ENCODE measurements at places on chromosomes 13 and 19. TPM values are rescaled to one million over a fixed set of nuclear protein-coding genes. Genes with fewer than 3 reads are reported as not detected.
A peak's percentile ranks its signal among the peaks of the same experiment; 100 is the strongest.

DNA sequence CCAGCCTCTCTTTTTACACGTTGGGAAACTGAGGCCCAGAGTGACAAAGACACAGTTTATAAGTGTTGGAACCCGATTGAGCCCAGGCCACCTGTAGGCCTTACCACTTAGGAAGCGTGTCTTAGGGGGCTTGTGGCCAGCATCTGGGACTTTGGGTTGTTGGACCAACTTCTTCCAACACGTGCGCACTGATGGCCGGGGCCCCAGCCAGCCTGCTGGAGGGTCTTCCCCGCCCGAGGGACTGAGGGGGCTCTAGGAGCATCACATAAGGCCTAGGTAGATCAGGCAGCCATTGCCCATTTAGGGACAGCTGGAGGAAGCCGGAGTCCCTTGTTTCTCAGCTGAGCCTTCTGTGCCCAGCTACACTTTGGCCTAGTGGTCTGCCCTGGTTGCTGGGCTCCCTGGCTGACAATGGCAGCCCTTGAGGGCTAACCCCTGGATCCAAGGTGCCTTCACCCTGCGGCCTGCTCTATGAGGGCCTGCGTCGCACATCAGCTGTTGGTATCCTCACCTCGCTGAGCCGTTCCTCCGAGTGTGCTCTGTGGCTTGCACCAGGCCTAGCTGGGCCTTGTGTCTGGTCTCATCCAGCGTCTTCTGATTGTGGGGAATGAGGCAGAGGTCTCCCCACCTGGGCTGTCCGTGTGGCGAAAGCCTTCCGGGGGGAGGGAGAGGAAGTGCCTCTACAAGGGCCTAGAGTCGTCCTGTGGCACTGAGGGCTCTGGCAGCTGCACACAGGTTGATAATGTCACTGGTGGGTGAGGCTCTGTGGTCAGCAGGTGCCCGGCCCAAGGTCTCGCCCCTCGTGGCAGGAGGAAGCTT, 1.2 kb downstream of the RAB11B start:
- no peak for DNase-seq
- H3K36me3 ChIP-seq = peaks cover 1% of the 10 kb centered on the region
- H3K27ac ChIP-seq = peak overlapping the region; percentile 95
- H3K27me3 ChIP-seq = no peaks in the 10 kb centered on the region

DNA sequence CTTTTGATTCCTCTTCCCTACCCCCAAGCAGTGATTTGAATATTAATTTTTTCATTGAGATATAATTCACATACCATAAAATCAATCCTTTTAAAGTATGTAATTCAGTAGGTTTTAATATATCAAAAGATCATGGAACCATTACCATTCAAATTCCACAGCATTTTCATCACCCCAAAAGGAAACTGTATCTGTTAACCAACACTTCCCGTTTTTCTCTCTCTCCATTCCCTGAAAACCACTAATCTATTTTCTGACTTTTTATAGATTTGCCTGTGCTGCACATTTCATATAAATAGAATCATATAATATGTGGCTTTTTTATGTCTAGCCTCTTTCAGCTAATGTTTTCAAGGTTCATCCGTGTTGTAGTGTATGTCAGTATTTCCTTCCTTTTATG, 107.1 kb downstream of the PAN3 start:
- H3K36me3 ChIP-seq = no peaks in the 10 kb centered on the region
- DNase-seq = no peak
- no peak overlapping the region for H3K27ac ChIP-seq
- no peaks in the 10 kb centered on the region for H3K27me3 ChIP-seq
- no peak overlapping the region for H3K4me3 ChIP-seq

DNA sequence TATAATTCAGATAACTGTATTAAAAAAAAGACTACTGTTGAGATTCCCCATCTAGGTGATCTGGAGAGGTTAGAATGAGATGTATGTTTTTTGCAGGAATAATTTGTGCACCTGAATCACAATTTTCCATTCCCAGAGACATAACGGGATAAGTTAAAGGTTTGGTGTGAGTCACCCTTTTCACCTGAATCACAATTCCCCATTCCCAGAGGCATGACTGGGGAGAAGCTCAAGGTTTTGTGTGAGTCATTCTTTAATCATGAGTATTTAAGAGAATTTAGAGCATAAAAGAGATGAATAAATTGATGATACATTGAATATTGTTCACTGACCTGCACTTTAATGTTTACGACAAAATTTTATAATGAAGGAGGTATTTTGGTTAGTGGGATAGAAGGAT, 9.0 kb downstream of the OR7A5 start:
- no peak for DNase-seq
- H3K36me3 ChIP-seq = no peaks in the 10 kb centered on the region
- no peaks in the 10 kb centered on the region for H3K27me3 ChIP-seq
- no peak overlapping the region for H3K4me3 ChIP-seq

- no peak for DNase-seq
- H3K4me1 ChIP-seq = no peaks in the 10 kb centered on the region
- H3K27ac ChIP-seq = no peak overlapping the region
- H3K36me3 ChIP-seq = no peaks in the 10 kb centered on the region
- no peaks in the 10 kb centered on the region for H3K27me3 ChIP-seq
Observed at GRCh38 chr13:71828117-71828516, 38.9 kb downstream of the DACH1 start.

GRCh38 chr19:55391191-55391670, 5.5 kb downstream of the RPL28 start:
- peak overlapping the region; percentile 51 for H3K27ac ChIP-seq
- no peaks in the 10 kb centered on the region for H3K27me3 ChIP-seq
- no peak for DNase-seq
- H3K36me3 ChIP-seq = peaks cover 18% of the 10 kb centered on the region
- no peak overlapping the region for H3K4me3 ChIP-seq

GRCh38 chr19:23802290-23802689, 43.6 kb upstream of the ZNF681 start:
- H3K27me3 ChIP-seq = no peaks in the 10 kb centered on the region
- no peaks in the 10 kb centered on the region for H3K4me1 ChIP-seq
- H3K4me3 ChIP-seq = no peak overlapping the region
- no peak for DNase-seq
- H3K27ac ChIP-seq = no peak overlapping the region

HSPB6 gene
- total RNA-seq = 0.81 TPM

RAX2 gene
- not detected for total RNA-seq

SULT2B1 gene
- total RNA-seq = 1.00 TPM

Measured in Caco-2 (cell line).